DMS 273 treated with DMSO at 0.1 percent for 48 hours (cell line): ENCODE measurements at places on chromosomes 7 and 10.

GRCh38 chr7:150857276-150858055 lies 5.1 kb downstream of the AOC1 start:
- DNase-seq = no peak

GRCh38 chr7:105339404-105340323 lies 49.1 kb downstream of the SRPK2 start:
- no peak for DNase-seq

- peak; percentile 24 for DNase-seq
These were observed 56.4 kb upstream of the ECHDC3 start for GRCh38 chr10:11685787-11686218.

- DNase-seq = no peak
These were observed 13.7 kb upstream of the SAMD8 start for GRCh38 chr10:75097666-75098285.

DNA sequence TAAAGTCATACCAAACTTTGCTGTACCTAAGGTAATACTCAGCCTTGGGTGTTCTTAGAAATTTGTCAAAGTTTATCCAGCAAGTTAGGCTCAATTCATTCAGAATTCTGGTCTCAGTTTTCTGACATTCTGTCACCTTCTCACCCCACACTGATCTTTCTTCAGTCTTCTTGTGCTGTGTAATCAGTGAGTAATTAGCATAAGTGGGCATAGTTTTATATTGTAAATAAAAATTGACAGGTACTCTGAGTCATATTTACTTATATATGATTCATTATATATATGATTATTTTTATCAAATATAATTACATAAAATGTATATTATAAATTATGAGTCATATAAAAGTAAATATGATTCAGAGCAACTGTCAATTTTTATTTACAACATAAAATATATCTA lies 170.9 kb upstream of the MAGI2 start:
- no peak for DNase-seq

DNA sequence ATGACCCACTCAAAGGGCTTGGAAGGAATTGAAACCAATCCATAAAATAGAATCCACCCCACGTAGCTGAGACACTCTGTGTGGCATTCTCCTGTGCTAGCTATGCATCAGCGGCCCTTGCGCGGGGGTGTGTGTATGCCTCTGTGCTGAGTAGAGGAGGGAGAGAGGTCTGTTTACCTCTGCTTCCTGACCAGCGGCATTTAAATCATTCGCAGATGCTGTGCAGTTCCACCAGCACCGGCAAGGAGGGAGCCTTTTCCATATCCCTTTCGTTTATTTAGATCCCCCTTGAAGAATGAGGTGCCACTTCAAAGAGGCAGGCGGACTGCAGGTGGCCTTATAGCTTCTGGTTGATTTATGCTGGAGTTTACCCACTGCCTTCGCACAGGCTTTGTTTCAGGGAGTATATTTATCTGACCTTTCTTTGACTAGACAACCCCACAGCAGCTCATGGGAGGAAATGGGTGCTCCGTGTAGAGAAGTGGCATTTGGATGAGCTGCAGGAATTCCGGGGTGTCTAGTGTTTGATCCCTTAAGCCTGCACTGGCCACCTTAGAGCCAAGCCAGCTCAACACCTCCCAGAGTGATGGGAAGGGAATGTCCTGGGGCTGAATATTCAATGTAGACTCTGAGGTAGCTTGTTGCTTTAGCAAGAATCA lies 11.4 kb downstream of the C10orf53 start:
- no peak for DNase-seq

DNA sequence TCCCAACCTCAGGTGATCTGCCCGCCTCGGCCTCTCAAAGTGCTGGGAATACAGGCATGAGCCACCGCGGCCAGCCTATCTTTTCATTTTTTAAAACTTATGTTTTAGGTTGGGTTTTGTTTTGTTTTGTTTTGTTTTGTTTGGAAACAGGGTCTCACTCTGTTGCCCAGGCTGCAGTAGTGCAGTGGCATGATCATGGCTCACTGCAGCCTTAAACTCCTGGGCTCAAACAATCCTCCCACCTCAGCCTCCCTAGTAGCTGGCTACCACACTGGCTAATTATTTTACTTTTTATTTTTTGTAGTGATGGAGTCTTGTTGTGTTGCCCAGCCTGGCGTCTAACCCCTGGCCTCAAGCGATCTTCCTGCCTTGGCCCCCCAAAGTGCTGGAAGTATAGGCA lies 19.4 kb upstream of the AGFG2 start:
- DNase-seq = no peak

- DNase-seq = no peak
These were observed 33.0 kb upstream of the GOLGA7B start for GRCh38 chr10:97816609-97817008.

- DNase-seq = no peak
These were observed 43.0 kb downstream of the MTERF1 start for GRCh38 chr7:91837397-91838070.

DNA sequence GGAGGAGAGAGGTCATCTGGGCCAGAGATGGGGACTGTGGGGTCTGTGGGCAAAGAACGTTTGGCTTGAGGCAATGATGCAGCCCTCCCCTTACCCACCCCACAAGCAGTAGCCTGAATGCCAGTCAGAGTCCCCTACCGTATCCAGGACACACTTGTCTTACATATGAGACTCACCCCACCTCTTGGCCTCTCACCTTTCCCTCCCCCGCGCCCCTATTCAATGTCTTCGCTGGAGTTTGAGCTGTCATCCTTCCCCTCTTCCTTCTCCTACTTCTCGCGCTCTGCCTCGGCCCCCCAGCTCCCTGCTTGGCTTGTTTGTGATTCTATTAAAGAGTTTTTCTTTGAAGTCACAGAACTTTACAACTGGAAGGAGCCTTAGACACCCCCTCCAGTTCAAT lies 8.9 kb downstream of the PRRT4 start:
- no peak for DNase-seq
